ENCODE measurements at places on chromosomes 1 and 21. TPM values are rescaled to one million over a fixed set of nuclear protein-coding genes. Genes with fewer than 3 reads are reported as not detected.

DNA sequence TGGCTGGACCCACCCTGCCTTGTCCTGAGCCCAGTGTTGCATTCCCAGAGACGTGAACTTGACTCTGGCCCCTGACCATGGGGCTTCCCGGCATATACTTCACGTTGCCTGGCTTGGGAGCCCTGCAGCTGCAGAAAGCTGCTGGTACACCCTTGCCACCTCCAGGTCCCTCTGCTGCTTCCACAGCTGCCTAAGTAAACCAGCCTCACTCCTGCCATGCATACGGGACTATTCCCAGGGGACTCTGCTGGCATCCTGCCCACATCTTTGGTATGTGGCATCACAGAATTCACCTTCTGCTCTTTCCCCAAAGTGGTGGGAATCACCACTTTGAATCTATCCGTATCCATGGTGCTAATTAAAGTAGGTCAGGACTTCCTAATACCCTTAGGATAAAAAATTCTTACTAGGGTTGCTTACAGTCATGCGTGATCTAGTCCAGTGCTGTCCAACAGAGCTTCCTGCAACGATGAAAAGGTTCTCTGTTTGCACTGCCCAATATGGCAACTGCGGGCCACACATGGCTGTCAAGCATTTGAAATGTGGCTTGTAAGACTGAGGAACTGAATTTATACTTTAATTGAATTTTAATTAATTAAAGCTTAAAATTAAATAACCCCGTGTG is 203.0 kb downstream of the GRIK3 start:
- DNase-seq = no peak

GRCh38 chr1:36482724-36483388 is at the start of gene CSF3R:
Gene CSF3R, minus strand, starts transcription at chr1:36482913. Its CDS starts 3,417 bp downstream, at chr1:36479496.
- DNase-seq = no peak

GRCh38 chr1:47847763-47848162 is 149.4 kb downstream of the TRABD2B start:
- no peak for DNase-seq

GRCh38 chr1:43932786-43933385 is 715 bp upstream of the ARTN start:
- no peak for DNase-seq

Gene CCDC17
- 0.47 TPM for total RNA-seq

- no peak for DNase-seq
Observed at GRCh38 chr1:26302733-26303405, 3.6 kb downstream of the UBXN11 start.

- no peak for DNase-seq
Observed at GRCh38 chr1:32388641-32389040, 5.6 kb downstream of the BSDC1 start.

Gene RNF220
- total RNA-seq = 46.8 TPM

DNA sequence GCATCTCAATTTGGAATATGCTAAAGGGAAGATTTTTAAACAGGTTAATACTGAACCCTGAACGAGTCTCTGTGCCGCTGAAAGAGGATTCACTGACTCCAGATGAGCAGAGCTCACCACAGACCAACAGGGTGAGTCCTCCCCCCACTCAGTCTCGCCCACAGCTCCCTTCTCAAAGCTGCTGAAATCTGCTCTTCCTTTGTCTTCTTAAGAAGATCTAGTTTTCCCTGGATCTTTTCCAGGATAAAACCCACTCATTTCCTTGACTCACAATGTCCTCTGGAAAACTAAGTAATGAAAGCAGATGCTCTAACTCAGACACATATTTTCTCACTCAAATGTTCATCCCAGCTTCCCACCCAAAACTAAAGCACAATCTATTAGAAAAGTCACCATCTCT is 447.0 kb upstream of the PKN2 start:
- peak; percentile 9 for DNase-seq

DNA sequence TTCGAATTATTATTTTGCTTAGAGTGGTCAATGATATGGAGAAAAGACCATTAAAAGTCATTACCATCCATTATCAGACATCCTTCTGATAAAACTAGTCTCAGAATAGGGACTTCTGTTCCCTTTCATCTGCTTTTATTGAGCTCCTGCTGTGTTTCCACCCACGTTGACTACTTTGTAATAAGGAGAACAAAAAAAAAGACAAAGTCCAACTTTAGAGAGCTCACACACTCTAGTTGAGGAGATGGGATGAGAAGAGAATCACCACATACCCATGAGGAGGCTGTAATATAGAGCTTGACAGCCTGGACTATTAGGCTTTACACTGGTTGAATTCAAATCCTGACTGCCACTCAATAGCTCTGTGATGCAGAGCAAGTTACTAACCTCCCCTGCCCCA is 27.8 kb upstream of the ALDH9A1 start:
- no peak for DNase-seq

DNA sequence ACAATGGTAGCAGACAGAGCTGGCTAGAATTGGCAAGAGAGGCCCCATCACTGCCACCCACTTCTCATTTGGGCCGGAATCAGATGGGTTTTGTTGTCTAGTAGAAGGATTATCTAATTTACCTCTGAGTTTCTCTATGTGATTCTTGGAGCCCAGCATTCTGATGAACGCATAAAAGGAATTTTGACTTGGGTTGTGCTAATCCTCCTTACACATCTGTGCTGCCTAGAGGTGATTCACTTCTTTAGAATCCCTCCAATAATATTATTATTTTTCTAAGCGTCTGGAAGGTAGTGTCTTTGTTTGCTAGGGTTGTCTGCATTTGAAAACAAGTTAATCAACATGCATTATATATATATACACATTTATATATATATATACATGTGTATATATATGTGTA is 118.1 kb downstream of the RUNX1 start:
- no peak for DNase-seq

GRCh38 chr1:6466023-6466422 is at the start of gene TNFRSF25:
Gene TNFRSF25, minus strand, starts transcription at chr1:6466173. Its CDS starts 66 bp downstream, at chr1:6466107.
- no peak for DNase-seq

- no peak for DNase-seq
Observed at GRCh38 chr1:234244482-234244881, 128.8 kb upstream of the COA6 start.

Gene OR2T11
- total RNA-seq = not detected

DNA sequence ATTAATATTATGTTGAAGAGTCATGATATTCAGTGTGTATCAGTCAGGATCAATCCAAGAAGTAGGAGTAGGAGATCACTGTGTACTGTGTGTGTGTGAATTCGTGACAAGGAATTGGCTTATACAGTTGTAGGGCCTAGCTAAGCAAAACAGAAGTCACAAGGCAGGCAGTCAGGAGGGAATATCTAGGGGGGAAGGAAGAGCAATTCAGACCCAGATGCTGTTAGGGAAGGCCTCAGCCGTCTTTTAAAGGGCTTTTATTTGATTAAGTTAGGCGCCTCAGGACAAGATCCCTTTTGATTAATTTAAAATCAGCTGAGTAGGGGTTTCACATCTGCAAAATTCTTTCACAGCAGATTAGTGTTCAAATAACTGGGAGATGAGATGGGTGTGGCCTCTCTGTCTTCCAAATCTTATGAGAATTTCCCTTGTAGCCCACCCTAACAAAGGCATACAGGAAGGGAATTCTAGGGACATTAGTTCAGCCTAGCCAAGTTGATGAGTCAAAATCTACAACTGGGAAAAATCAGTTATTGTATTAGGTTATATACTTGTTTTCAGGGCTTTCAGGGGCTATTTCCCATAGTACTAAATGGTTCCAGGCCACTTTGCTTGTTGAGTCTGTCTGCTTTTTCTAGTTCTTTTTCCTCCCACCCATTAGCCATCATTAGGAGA is 47.4 kb downstream of the ALG6 start:
- no peak for DNase-seq

Gene NIT1
- total RNA-seq = 18.7 TPM

Gene TMOD4
- total RNA-seq = not detected

DNA sequence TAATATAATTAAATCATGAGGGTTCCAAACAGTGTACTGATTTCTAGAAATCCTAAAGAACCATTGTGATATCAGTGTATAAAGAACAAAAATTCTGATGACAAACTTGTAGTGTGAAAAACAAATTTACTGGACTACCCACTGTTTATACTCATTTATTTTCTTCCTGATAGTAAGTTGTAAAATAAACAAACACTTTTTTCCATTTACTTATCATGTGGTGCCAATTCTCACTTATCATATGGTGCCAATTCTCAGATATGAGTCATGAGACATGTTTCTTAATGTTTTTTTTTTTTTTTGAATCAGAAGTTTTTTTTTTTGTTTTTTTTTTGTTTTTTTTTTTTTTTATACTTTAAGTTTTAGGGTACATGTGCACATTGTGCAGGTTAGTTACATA is 137.7 kb downstream of the LEPR start:
- no peak for DNase-seq

GRCh38 chr1:116506132-116507004 is 64.5 kb downstream of the CD58 start:
- no peak for DNase-seq

GRCh38 chr21:41817228-41817627 is 50.4 kb upstream of the RIPK4 start:
- DNase-seq = peak; percentile 15

Gene WLS
- 29.2 TPM for total RNA-seq

DNA sequence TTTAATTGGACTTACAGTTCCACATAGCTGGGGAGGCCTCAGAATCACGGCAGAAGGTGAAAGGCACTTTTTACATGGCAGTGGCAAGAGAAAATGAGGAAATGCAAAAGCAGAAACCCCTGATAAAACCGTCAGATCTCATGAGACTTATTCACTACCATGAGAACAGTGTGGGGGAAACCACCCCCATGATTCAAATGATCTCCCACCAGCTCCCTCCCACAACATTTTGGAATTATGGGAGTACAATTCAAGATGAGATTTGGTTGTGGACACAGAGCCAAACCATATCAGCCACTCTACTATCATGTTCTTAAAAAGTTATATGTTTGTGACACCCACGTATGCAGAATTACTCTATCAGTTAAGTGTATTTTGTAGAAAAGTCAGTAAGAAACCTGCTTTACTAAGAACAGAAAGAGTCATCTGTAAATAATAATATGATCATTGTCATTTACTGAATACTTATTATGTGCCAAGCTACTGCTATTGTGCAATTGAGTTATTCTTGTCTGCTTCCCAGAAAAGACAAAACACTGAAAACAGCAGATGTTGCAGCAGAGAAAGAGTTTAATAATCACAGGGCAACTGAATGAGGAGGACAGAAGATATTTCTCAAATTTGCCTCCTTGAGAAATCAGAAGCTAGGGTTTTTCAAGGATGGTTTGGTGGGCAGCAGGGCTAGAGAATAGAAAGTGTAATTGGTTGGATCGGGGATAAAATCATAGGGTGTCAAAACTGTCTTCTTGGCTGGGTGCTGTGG is 207.7 kb upstream of the FGGY start:
- no peak for DNase-seq

All from occipital lobe (tissue), 3 donors.